ENCODE measurements at places on chromosomes 4 and X.

GRCh38 chr4:139907001-139907809, 241.6 kb downstream of the MGST2 start:
- DNase-seq, result no peak

DNA sequence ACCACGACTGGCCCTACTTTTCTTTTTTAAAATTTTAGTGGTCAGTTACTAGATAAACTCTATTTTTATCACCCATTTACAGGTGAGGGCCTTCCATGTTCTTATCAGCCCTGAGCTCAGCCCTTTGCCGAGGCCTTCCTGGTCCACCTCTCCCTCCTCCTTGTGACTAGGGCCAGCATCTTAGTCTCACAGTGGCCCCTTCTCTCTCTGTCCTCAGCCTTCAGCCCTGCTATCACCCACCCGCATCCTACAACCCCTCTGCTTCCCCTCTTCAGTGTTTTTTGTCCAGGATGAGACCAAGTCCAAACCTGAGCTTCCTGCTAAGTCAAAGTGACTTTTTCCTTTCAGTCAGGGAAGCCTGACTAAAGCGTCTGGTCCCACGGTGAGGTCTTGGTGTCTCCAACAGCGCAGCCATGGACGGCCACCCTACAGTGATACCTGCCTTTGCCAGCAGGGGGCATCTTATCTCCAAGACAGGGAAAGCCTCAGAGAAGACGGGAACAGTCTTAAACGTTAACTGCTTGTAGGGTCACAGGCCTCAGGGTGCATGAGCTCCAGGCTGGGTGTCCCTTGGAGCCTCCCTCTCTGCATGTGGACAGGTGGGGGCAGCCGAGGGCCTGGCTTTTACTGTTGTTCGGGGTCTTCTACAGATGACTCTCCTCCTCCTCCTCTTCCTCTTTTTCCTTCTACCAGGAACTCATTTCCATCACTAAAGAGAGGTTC, 11.7 kb upstream of the GAGE10 start:
- peak; percentile 29 for DNase-seq

DNA sequence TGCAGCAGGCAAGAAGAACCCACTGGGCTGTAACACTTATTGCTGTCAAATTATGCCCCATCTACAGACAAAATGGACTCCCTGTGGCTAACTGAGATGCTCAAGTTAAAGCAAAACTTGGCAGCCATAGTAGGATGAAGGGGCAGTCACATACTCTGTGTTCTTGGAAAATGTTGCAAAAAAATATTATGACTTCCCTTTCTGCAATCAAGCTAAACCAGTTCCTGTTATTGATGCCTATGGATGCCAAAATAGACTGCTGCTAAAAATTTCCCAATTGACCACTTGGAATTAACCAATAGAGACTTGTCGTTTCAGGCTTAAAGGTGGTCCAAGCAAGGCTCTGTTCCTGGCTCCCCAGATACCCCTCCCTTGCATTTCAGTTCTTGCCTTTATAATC, 49.5 kb downstream of the IQCM start:
- DNase-seq, result no peak

DNA sequence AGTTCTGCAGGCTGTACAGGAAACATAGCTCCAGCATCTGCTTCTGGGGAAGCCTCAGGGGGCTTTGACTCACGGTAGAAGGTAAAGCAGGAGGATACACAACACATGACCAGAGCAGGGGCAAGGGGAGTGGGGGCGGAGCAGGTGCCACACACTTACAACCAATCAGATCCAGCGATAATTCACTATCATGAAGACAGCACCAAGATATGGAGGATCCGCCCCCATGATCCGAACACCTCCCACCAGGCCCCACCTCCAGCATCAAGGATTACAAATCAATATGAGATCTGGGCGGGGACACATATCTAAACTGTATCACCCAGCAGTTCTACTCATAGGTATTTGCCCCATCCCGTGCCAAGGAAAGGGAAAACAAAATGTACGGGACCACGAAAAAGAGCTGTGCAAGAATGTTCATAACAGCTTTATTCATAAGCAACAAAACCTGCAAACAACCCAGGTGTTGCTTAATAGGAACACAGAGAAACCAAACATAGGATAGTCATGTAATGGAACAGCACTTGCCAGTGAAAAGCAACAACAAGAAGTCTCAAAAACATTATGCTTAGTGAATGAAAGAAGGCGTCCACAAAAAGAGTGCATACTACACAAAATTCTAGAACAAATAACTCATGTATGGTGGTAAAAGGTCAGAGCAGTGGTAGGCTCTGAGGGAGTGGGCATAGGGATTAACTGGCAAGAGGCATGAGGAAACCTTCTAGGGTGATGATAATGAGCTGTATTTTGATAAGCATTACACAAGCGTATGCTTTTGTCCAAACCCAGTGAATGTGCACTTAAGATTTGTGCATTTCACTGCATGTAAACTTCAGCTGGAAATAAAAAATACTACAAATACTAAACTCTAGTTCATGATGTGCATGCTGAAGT, 130.9 kb upstream of the FAM9B start:
- no peak for DNase-seq

GRCh38 chr4:163548481-163549243, 54.2 kb downstream of the TMA16 start:
- no peak for DNase-seq

DNA sequence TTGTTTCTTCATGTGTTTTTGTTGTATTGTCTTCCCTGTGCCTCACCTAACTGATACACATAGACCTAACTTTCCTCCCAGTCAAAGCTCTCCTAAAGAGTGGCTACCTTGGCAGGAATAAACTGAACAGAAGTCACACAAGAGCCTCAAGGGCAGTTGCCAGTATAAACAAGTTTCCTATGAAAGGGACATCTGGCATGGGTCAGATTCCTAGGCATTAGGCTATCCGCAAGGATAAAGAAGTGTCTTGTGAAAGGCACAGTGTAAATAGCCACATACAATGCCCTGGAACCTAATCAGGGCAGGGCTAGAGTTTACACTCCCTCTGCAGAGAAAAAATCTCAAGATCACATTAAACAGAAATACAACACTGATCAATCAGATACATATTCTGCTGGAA, 220.8 kb downstream of the SPANXN3 start:
- no peak for DNase-seq

DNA sequence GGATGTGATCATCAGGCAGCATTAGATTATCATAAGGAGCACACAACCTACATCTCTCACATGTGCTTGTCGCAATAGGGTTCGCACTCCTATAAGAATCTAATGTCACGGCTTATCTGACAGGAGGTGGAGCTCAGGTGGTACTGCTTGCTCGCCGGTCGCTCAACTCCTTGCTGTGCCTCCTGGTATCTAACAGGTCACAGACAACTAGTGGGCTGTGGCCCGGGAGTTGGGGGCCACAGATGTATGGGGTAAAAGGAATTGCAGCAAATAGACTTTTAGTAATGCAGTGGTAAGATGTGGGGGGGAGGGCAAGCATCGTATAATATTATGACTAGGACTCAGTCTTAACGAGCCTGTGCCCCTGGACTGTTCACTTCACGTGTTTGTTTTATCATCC, 624.8 kb downstream of the CENPC start:
- DNase-seq, result no peak

GRCh38 chr4:101264512-101264911, 82.8 kb downstream of the PPP3CA start:
- no peak for DNase-seq

GRCh38 chr4:3285558-3286334, 7.1 kb upstream of the RGS12 start:
- no peak for DNase-seq

DNA sequence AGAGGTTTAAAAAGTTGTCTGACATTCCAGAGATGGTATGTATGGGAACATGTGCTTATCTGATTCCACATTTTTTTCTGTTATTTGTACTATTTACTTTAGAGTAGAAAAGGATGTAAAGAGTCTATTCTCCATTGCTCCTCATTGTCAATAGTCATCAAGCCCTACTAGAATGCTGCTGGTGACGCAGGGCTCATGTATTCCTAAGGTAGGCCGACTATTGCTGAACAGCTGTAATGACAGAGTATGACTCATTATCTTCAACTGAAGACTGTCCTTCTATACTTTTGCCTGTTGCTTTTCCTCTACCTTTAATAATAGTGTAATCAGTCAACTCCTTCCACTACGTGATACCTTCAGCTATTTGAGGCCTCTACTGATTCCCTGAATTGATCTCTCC, 509.1 kb upstream of the NR3C2 start:
- DNase-seq, result no peak

DNA sequence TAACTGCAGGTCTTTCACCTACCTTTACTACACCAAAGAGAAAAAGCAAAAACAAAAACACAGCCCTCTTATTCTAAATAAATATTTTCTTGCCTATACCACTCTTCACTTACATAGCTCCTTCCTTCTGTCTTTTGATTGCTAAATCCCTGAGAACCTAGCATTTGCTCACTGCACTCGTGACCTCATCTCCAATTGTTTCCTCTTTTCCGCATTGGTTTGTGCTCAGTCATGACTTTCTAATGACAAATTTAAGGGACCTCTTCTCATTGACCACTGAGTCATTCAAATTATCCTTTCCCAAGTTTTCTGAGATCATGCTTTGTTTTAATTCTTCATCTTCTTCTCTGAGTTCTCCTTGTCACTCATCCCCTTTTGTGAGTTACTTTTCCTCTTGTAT, 1697.1 kb downstream of the STIM2 start:
- no peak for DNase-seq

DNA sequence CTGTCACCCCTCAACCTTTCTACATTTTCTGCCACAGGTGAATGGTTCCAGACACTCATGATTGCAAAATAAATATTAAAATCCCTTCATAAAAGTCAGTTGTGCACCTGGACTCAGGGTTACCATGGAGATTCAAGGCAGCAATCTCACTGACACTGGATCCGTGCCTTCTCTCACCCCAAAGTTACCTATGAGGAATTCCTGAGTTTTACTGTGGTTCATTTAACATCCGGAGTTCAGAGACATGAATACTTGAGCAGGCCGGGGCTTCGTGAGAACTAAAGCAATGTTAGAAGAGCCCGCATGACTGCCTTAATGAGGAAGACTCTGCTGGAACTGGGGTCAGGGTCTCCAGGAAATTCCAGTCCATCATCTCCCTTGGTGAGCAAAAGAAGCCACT, 12.5 kb upstream of the CLNK start:
- DNase-seq, result no peak

DNA sequence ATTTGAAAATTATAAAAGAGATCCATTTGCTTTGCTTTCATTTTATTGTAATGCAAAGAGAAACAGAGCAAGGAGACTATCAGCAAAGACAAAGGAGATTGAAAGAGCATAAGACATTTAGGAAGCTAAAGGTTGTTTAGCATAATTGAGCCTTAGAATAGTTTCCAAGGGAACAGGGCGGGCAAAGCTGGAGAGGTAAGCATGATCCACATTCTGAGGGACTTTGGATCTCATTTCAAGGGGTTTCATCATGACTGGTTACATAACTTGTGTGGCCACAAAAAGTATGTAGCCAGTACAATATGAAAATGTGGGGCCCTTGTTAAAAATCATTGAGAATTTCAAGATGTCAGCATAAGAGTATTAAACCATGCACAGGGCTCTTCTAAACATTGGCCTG, 406.5 kb downstream of the RPA4 start:
- DNase-seq, result no peak

- no peak for DNase-seq
Observed at GRCh38 chr4:76377911-76378310, 43.0 kb downstream of the CCDC158 start.

DNA sequence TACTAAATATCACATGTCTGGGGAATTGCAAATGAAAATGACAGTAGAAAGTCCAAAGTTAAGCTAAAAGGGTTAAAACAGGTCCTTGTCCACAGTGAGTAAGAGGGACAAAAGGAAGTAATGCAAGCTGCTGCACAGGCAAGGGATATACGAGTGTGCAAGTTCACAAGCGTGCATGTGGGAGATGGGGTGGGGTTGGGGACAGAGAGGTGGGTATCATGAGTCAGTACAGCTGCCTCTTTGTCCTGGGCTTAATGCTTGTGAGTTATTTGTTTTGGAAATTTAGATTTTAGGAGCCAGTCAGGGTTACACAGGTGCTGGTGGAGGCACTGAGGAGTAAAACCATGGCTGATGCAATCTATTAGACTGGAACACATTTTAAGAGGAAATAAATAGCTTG, 3.3 kb upstream of the GPRASP2 start:
- no peak for DNase-seq

- DNase-seq, result no peak
Observed at GRCh38 chr4:124757126-124757525, 44.6 kb upstream of the ANKRD50 start.

GRCh38 chrX:13646154-13646549, 6.8 kb upstream of the TCEANC start:
- no peak for DNase-seq

DNA sequence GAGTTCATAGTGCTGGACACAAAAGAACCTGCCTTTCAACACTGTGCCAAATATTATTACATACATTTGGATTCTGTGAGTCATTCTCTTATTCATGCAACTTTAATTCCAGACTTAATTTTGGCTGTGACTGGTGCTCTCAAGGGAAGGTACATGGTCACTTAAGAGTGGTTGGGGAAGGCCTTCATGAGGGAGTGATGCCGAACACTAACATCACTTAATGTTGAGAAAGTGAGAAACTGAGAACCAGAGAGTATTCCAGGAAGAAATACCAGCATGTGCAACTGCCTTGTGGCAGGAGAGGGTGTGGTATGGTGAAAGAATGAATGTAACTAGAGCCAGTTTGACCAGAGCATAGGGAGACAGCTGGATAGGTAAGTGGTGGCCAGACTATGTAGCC, 41.5 kb upstream of the FHDC1 start:
- DNase-seq, result no peak

GRCh38 chr4:111228396-111228795, 605.5 kb upstream of the PITX2 start:
- DNase-seq, result no peak

DNA sequence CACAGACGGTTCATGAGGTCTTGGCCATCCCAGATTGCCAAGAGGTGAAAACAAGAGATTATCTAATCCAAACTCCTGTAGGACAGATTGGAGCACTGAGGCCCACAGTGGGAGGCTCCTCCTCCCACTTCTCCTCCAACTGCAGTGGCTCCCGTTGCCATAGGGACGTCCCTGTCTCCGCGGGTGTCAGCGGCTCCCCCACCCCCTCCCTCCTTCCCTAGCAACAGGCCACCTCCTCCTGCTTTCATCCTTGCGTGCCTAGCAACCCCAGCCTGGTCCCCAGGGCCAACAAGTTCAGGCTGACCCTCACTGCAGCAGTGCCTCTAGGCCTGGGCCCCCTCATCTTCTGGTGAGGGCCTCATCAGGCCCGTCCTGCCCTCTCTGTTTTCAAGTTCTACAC, 6.8 kb upstream of the IQSEC2 start:
- DNase-seq, result no peak

- DNase-seq, result peak; percentile 90
Observed at GRCh38 chrX:1453951-1454785, 1.5 kb upstream of the ASMTL start.

DNA sequence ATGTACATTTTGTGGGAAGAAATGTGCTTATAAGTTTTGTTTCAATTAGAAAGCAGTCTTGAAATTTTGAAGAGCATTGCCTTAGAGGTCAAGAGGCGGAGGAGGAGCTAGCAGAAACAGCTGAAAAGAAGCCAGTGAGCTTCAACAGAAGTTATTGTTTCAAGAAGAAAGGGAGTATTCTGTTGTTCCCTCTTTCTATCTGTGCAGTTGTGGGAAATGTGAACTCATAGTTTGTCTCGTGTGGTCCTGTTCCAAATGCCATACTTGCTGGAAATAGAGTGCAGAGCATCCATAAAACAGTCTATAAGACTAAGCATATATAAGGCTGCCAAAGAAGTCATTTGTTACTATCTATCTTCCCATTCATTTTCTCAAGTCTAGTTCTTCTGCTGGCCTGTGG, 1015.7 kb downstream of the DMD start:
- no peak for DNase-seq

GRCh38 chrX:17262123-17262522, 112.9 kb upstream of the NHS start:
- DNase-seq, result no peak

Measured in stimulated activated CD8-positive, alpha-beta memory T cell treated with anti-CD3 and anti-CD28 coated beads, Interleukin-4, amount 100 ng/mL, for 1 hour (primary cell).